ENCODE measurements at places on chromosomes 3 and 15.

GRCh38 chr3:45730409-45731154 is 41.4 kb downstream of the SACM1L start:
- DNase-seq, result no peak

GRCh38 chr15:60592371-60593169 is 113.6 kb upstream of the ICE2 start:
- DNase-seq, result peak; percentile 75

DNA sequence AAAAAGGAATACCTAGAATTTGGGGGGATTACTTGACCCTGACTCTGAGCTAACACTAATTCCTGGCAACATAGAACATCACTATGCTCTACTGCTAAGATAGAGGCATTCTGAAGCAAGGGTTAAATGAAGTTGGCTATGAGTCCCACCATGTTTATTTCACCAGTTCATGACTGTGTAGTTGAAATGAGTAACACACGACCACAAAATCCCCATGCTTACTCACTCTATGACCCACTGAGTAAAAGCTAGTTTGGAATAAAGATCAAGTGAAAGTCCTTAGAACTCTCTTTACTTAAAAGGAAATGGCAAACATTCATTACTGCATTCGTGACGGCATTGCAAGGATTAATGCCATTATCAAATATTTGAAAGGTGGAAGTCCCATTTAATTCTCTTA is 47.4 kb downstream of the MRPL46 start:
- DNase-seq, result no peak

DNA sequence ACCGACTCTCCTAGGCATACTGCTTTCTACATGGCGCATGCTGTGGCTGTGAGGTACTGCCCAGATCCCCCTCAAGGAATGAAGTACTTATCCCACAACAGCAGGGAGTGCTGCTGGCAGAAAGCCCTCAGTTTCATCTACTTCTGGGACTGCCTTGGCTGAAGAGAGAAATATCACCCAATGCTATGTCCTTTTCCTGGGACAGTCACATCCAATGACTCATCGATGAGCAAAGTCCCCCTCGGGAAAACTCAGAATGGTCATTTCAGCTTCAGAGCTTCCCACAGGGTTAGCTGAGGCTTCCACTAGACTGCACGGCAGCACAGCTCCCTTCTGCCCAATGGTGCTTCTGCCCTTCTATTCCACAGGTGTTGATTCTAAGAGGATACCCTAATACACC is 3.6 kb upstream of the NMD3 start:
- no peak for DNase-seq

DNA sequence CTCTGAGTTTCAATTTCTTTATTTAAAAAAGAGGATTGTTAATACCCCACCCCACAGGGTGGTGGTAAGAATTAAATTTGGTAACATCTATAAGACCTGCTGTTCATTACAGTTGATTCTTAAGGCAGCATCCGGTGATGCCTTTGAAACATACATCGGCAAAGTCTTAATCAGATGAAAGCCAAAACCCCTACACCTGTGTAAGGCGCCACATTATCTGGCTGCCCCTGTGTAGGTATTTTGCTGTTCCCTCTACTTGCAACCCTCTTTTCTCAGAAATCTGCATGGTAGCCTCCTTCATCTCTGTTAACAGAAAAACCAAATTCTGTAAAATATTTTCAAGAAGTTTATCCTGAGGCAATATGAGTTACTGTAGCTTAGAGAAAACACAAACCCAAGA is 90.0 kb downstream of the ST6GAL1 start:
- no peak for DNase-seq

DNA sequence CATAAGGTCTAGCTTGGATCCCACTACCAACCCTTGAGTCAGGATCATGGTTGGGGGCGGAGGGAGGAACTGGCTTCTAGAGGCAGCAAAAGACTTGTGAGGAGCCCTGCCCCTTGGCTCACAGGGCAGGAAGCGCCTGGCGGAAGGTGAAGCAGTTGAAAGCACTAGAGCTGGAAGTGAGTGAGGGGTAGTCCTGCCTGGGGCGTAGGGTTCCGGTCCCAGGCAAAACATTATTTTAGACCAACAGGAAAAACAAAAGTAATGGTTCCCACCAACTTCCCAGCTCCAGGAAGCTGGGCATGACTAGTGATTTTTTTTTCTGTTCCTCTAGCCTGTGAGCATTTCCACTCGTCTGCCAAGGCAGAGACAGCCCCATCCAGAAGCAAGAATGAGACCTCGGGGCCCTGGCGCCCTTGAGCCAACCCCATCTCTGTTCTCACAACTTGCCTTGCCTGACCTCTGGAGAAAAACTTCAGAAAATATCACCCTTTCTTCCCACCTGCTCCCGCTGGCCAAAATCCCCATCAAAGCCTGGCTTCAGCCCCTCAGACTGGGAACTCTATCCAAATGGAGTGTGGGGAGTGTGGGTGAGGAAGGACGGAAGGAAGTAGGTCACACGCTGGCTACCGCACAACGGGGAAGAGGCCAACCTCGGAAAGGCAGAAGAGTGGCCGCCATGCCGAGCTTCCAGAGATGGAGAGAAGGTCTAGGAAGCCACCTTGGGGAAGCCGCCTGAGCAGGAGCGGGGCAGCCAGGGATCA is 57.5 kb downstream of the RBPMS2 start:
- DNase-seq, result no peak

DNA sequence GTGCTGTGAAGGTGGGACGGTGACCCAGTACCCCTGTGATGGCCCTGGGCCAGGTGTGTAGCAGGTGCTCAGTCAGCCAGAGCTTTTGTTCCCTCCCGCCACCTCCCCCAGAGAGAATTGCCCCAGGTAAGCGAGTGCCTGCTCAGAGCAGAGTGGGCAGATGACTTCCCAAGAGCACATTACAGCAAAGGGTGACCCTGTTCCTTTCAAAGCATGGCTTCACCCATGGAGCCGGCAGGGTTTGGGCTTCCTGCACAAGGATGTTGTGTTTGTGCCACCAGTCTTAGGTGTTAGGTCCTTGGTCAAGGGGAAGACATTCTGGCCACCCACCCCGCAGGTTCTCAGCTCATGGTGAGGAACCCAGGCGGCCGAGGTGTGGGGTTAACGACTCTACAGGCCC is 30.7 kb downstream of the SLC6A6 start:
- no peak for DNase-seq

DNA sequence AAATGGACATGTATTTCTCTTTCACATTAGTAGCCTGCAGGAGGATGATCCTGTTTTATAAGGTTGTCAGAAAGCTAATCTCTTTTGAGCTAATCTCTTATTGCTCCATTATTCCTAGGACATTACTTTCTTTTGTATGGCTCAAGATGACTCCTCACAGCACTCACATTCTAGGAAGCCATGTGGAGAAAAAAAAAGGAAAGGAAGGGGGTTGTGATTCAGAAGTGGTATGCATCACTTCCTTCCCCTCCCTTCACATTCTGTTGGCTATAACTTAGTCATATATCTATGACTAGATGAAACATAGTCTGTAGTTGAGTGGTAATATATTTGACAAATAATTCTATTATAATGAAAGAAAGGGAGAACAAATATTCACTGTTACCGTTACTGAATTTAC is 168.8 kb upstream of the TTC14 start:
- DNase-seq, result no peak

- no peak for DNase-seq
Measured at GRCh38 chr3:160883373-160883772, 127.3 kb downstream of the PPM1L start.
